ENCODE measurements at places on chromosomes 5 and 9.

GRCh38 chr9:106758911-106759310 lies 104.1 kb upstream of the ZNF462 start:
- no peak for DNase-seq

GRCh38 chr5:54619731-54620130 lies 102.2 kb downstream of the SNX18 start:
- DNase-seq = no peak

DNA sequence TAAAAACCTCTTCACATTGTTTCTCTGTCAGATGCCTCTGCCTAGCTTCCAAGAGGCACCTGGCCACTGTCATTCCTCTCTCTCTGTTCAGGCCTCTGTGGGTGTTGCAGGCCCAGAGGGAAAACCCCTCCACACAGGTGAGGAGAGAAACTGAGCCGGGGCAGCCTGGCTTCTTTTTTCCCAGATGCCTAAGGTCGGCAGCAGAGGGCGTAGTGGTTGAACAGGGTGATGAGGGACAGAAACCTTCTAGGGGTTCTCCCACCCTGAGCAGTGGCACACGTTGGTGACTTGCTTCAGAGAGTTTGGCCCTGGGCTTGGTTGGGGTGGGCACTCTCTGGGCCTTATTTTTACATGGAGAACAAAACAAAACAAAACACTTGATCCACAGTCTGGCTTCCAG lies 12.2 kb downstream of the IL9 start:
- DNase-seq = no peak

- DNase-seq = no peak
Observed at GRCh38 chr5:111545031-111545430, 32.7 kb upstream of the STARD4 start.

DNA sequence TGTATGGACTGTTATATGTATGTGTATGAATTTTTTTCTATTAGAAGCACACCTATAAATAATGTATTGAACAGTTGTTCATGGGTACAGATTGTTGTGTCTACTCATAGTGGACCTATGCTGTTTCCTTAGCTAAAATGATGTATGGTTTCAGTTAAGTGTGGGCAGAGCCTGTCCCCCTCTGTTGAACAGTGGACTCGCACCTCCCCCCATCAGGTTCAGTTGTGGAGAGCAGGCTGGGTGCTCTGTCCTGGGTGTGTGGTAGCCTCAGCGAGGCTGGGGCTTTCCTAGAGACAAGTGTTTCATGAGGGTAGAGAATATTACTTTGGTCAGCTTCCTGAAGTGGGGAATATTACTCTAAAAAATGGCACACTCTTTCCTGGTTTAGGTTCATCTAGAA lies 47.4 kb upstream of the LRRTM2 start:
- DNase-seq = no peak

DNA sequence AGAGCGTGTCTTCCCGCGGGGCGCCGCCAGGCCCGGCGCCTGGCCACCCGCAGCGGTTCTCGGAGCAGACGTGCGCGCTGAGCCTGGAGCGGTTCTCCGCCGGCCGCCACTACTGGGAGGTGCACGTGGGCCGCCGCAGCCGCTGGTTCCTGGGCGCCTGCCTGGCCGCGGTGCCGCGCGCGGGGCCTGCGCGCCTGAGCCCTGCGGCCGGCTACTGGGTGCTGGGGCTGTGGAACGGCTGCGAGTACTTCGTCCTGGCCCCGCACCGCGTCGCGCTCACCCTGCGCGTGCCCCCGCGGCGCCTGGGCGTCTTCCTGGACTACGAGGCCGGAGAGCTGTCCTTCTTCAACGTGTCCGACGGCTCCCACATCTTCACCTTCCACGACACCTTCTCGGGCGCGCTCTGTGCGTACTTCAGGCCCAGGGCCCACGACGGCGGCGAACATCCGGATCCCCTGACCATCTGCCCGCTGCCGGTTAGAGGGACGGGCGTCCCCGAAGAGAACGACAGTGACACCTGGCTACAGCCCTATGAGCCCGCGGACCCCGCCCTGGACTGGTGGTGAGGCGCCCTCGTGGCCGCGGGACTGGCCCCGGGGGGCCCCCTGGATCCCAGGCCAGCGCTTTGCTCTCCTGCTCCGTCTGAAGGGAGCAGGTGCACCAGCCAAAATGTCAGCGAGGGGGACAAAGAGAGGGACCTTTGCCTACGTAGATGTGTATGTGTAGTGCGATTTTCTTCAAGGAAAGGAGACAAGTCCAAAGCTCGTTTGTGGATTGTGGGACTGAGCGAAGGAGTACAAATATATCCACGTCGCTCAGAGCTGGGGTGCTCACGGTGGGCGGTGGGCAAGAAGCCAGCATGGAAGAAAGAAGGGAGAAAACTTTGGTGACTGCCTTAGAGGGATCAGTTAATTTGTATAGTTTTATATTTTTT lies 19.5 kb downstream of the BTNL9 start:
- DNase-seq = no peak

GRCh38 chr5:57302643-57303042 lies 128.8 kb downstream of the GPBP1 start:
- DNase-seq = no peak

DNA sequence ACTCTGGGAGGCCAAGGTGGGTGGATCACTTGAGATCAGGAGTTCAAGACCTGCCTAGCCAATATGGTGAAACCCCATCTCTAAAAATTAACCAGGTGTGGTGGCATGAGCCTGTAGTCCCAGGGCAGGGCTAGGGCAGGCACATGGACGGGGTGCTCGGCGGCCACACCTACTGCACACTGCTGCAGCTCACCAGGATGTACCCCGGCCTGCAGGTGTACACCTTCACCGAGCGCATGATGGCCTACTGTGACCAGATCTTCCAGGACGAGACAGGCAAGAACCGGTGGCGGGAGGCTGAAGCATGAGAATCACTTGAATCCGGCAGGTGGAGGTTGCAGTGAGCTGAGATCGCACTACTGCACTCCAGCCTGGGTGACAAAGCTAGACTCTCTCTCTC lies 3.2 kb downstream of the ST6GALNAC4 start:
- no peak for DNase-seq

DNA sequence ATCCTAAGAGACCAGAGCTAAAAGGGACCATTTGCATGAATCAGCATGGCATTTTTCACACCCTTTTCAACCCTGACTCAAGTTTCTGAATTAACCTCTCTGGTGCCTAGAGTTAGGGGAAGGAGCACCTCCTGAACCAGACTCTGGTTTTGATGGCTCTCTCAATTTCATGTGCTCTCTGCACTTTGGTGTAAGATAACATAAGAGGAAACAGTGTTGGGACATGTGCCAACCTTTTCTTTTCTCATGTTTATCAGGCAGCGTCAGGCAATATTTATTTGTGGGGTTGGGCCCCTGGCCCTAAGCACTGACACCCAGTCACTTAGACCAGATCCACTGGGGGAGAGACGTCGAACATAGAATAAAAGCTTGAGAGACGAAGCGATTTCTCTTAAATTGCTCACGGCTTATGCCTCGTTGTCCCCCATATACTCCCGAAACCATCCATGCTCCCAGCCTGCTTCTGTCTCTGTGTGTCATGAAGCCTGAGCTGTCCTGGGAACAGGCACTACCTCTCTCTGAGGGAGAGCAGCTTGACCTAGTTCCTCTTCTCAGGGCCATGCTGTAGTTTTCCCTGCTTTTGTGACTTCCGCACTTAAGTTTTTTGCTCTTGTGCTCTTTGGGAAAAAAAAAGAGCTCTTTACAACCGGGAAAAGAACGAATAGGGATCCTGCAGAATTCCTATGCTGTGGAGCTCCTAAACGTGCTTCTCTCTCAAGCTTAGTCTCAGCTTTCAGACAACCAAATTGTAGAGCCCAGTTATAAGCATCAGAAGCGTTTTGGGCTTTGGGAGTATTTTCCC lies 195.7 kb downstream of the NR3C1 start:
- no peak for DNase-seq

DNA sequence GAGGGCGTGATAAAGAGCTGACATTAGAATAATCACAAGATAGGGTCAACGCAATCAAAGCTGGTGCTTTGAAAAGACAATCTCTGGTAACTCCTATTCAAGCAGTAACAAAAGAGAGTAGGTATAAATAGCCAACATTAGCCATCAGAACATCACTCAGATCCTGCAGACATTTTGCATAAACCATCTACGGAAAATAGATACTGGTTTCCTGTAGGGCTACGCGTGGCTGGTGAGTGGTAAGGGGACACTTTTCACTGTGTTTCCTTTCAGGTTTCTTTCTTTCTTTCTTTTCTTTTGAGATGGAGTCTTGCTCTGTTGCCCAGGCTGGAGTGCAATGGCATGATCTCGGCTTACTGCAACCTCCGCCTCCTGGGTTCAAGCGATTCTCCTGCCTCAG lies 22.3 kb downstream of the TTF1 start:
- no peak for DNase-seq

DNA sequence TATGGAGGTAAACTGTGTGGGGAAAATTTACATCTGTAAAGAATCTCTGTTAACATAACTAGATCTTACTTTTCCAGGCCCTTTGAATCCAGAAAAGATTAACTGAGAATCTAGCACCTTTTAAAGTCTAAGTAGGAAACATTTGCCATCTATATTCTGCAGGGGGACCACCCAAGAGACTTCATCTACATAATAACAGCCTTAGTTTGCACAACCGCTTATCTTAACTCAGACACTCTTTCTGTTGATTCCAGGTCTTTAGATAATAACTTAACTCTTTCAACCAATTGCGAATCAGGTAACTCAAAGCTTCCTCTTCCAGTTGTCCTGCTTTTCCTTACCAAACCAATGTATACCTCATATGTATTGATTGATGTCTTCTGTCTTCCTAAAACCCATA lies 53.4 kb downstream of the GDNF start:
- no peak for DNase-seq

DNA sequence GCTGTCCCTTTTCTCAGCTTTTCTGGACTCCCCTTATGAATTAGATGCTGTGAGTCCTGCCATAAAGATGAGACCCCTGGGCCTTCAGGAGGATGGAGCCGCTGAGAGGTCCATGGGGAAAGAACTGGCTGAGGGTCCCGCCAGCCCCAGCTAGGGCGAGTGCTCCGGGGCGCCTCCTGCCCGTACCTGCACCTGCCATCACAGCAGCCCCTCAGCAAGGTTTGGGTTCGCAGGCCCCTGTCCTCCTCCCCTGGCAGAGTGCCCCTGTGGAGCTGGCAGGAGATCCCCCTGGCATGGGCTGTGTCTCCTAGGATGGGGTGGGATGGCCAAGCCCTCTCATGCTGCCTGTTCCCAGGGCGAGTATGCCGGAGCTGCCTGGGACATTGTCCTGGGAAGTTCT lies 64.2 kb downstream of the COL5A1 start:
- no peak for DNase-seq

- no peak for DNase-seq
Observed at GRCh38 chr5:173954671-173955521, 34.1 kb upstream of the C5orf47 start.

GRCh38 chr9:5586391-5586802 lies 42.5 kb upstream of the RIC1 start:
- DNase-seq = peak; percentile 16

- no peak for DNase-seq
Observed at GRCh38 chr5:57776035-57776434, 293.4 kb upstream of the ACTBL2 start.

DNA sequence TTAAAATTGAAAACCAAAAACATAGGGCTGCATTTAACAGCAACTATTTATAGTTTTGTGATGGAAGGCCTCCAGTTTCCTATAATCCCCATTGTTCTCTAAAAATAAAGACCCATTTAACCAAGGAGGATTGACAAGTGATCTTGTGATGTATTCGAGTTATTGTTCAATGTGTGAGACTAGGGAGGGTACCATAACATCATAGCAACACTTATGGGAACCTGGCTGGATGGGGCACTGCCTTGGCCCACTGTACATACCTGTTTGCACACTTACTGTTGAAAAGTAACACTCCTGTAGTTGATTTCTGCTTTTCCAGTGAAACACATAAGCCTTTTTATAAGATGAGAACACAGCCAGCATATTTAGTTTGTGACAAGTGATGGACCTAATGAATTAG lies 32.3 kb downstream of the MACIR start:
- no peak for DNase-seq

- no peak for DNase-seq
Observed at GRCh38 chr5:99866740-99867139, 668.4 kb upstream of the FAM174A start.

- no peak for DNase-seq
Observed at GRCh38 chr9:121878271-121878822, 214.8 kb downstream of the TTLL11 start.

DNA sequence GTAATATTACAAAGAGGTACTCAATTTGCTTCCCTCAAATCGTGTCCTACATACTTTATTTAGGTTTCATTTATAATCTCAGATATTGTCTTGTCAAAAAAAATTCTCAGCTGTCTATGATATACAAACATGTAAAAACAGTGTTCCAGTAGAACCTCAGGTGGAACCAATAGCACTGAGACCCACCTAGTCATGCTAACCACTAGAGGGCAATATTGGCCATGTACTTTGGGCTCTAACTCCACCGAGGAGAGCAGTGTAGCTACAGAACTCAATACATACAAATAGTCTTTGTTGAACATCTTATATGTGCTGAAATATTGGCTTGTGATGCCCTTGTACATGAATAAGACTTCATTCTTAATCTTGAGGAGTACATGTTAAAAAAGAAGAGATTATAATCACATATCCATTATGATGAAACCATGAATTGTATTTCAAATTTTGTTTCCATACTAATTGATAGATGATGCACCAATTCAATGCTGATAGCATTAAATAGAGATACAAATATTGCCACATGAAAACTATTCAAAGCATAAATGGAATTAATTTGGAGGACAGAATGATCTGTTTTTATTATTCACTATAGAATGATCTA lies 71.2 kb upstream of the CNTLN start:
- DNase-seq = no peak

DNA sequence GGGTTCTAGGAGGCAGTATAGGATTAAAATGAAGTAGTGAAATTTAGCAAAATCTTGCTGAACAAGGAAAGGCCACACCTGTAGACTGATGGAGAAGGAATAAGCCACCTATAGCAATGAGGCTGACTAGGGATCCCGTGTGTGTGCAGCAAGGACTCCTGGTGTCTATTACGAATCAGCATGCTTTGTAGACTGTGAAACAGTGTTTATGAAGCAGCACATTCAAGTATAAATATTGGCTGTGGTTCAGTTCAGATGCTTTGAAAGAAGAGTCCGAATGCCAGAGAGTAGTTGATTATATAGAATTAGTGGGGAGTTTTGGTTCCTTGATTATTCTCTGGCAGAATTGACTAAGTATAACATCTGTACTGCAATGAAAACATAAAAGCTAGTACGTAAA lies 41.8 kb downstream of the CAST start:
- no peak for DNase-seq

DNA sequence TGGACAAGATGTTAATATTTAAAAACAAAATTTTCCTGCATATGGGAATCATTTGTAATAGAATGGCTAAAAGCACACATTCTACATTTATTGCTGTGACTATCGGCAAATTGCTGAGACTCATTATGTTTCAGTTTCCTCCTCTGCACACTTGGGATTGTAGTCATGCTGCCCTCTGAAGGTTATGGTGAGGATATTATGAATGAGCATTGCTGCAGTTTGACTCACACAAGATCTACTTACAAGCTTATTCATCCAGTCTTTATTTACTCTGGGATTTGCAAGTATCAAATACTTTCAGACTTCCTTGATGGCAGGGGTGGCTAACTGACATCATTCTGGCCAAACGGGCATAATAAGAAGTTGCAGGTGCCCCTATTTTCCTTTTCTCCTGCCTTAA lies 9.5 kb upstream of the NFIL3 start:
- DNase-seq = no peak

Measured in CD4-positive, alpha-beta T cell treated with Interleukin-17A for 4 hours (primary cell).